ENCODE measurements at places on chromosomes 7 and 10.

DNA sequence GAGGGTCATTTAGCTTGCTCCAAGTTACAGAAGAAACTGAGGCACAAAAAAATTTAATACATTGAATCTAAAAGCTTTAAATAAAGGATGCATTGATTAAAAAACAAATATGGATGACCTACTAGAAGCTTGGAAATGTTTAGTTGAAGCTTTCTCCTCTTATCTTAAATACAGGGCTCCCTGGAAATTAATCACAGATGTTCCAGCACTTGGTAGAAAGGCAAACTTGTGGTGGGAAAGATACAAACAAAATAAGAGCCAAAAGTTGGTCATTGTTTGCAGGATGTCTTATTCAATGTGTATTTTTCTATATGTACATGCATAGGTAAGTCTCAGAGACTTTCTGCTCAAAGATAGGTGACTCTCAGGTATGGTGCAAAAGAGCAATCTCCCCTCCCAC is 40.7 kb upstream of the LYZL1 start:
- DNase-seq: no peak

GRCh38 chr10:99906470-99906869 is 103.3 kb downstream of the DNMBP start:
- DNase-seq: no peak

GRCh38 chr10:31977440-31978155 is 49.0 kb upstream of the ARHGAP12 start:
- DNase-seq: no peak

DNA sequence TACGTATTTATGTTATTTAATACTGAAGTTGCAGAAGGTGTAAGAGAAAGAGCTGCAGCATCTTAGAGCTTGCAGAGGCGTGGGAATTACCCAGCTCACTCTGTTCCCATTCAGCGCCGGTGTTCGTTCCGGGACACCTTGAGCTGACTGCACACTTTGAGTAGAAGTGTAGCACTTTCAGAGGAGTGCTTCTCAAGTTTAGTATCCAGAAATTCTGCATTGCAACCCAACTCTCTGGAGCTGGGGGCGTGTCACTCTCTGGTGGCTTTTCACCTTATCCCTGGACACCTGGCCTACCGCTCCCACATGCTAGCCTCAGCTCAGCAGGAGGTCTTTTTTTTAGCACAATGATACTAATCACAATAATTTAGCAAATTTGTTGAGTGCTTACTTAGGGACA is 66.4 kb upstream of the SHH start:
- no peak for DNase-seq

GRCh38 chr7:152868122-152869040 is 108.8 kb downstream of the ACTR3B start:
- no peak for DNase-seq

GRCh38 chr10:78231939-78232338 is 198.3 kb downstream of the RPS24 start:
- DNase-seq: no peak

- peak; percentile 77 for DNase-seq
These were observed 1.7 kb upstream of the EGR2 start for GRCh38 chr10:62817766-62818425.

DNA sequence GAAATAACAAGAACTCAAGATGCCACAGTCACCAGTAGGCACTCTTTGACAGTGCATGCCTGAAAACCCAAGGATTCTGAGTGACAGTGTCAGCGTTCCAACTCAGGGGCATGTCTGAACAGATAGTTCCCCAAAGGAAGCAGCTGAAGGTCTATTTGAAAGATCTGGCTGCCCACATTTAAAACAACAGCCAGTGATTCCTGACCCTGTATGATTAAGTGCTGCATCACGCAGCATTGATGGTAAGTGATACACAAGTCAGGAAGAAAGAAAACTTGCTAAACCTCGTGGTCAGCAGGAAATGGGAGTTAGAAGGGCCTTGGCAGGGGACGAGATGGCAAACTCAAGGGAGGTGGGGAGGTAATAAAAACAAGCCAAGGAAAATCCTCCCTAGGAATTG is 1013.1 kb downstream of the TYW1 start:
- DNase-seq: no peak

DNA sequence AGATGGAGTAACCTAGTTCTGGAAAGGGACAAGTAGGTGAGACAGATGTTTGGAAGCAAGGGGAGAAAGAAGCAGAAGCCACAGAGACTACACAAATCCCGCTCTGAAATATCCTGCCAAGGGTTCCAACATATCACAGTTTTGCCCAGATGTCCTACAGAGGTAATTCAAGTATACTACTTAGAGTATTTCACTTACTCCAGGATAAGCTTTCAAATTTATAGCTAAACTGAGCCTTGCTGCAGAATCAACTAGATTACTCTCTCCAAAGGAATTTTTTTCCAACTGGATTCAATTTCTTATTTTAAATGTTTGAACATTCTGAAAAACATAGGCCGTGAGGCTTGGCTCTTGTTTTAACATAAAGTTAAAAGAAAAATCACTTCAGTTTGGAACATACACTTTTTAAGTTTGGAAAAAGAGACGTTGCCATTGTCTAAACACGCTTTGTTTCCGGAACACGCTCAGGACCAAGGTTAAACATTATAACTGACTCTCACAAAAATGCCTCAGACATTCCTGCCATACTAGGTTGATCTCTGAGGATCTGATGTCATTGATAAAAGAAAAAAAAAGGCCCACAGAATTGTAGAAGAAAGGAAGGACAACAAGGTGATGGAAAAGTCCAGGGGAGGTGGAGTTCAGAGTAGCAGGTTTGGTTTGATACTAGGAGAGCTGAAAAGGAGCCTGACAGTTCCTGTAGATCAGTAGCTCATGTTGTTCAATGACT is 74.8 kb downstream of the FAM185A start:
- no peak for DNase-seq

- DNase-seq: no peak
These were observed 218.7 kb downstream of the ABCA13 start for GRCh38 chr7:48389977-48390376.

- DNase-seq: peak; percentile 82
These were observed 65.6 kb downstream of the DOCK4 start for GRCh38 chr7:112140600-112140999.

GRCh38 chr10:36766940-36767339 is 358.5 kb upstream of the ANKRD30A start:
- no peak for DNase-seq

DNA sequence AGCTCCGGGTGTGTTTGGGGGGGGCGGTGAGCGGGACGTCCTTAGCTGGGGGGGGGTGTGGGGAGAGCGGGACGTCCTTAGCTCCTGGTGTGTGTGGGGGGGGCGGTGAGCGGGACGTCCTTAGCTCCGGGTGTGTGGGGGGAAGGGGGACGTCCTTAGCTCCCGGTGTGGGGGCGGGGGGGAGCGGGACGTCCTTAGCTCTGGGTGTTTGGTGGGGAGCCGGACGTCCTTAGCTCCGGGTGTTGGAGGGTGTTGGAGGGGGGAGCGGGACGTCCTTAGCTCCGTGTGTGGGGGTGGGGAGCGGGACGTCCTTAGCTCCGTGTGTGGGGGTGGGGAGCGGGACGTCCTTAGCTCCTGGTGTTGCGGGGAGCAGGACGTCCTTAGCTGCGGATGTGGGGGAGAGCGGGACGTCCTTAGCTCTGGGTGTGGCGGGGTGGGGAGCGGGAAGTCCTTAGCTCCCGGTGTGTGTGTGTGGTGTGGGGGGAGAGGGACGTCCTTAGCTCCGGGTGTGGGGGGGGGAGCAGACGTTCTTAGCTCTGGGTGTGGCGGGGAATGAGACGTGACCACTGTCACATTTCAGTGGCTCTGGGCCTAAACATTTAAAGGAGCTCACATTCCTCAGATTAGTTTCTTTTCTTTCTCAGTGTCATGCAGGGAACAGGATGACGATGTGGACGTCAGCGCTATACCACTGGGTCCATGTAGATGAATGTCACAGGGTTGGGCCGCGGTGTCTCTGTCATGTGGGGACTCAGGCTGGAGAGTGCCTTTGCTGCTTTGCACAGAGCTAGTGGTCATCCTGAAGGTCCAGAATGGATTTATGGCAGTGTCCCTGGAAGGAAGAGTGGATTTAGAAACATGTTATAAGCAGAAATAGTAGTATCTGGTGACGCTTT is 7.5 kb downstream of the DYNC2I1 start:
- DNase-seq: no peak

GRCh38 chr7:43876976-43877745 is 7.8 kb upstream of the MRPS24 start:
- no peak for DNase-seq

DNA sequence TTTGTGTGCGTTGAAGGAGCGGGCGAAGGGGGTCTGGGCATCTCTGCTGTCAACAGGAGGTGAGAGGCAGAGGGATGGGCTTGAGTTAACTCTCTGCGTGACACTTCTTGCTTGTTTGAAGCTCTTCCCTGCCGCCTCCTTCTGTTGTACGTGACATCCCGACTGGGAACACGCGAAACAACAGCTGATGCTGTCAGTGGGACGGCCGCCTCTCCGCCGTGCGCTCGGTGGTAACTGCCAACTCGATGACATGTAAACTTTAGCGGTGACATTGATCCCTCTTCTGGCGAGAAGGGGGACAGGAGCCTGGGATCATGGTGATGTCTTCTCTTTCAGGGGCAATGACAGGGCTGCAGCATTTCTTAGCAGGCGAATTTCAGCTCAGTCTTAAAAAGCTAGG is 394.5 kb downstream of the TYW1 start:
- no peak for DNase-seq

- no peak for DNase-seq
These were observed 576.1 kb upstream of the LRRTM3 start for GRCh38 chr10:66349726-66350125.

GRCh38 chr10:131994435-131994834 is 12.7 kb upstream of the BNIP3 start:
- no peak for DNase-seq

GRCh38 chr10:132655735-132656134 is 118.1 kb downstream of the INPP5A start:
- DNase-seq: no peak

GRCh38 chr10:123294886-123295285 is 140.7 kb downstream of the BUB3 start:
- no peak for DNase-seq

DNA sequence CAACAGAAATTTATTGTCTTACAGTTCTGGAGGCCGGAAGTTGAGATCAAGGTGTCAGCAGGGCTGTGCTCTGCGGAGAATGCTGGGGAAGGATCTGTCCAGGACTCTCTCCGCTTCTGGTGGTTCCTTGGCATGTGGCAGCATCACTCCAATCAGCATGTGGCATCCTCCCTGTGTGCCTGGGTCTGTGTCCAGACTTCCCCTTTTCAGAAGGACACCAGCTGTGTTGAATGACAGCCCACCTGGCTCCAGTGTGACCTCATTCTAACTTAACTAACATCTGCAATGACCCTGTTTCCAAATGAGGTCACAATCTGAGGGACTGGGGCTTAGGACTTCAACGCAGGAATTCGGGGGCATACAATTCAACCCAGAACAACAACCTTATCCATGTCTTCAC is 141.9 kb downstream of the BMS1 start:
- no peak for DNase-seq

DNA sequence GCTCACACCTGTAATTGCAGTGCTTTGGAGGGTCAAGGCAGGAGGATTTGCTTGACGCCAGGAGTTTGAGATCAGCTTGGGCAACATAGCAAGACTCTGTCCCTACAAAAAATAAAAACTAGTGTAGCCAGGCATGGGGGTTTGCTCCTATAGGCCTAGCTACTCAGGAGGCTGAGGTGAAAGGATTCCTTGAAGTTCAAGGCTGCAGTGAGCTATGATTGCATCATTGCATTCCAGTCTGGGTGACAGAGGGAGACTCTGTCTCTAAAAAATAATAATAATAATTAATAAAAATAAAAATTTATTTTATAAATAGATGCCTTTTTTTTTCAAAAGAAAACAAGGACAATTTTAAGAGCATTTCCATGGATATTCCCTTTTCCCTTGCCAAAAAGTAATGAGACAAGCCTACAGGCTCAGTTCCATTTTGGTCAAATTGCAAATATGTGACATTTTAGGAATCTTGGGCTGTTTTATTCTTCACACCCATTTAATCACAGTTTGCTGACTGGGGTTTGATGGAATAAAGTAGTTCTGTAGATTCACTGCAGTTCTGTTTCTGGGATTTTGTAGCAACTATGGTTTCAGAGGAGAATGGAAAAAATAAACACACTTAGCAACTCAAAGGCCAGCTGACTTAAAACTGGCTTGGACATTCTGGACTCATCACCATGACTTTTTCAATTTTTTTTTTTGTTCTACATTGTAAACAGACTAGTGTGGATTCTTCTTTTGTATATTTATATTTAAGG is 48.4 kb upstream of the ARHGAP21 start:
- no peak for DNase-seq

All from MM.1S (cell line).